Spinal cord (tissue), 10 donors: ENCODE measurements at places on chromosomes 12 and 14.

GRCh38 chr14:64824471-64824870 lies 55.2 kb downstream of the SPTB start:
- no peak overlapping the region for H3K4me3 ChIP-seq
- no peak for DNase-seq
- H3K27me3 ChIP-seq: no peaks in the 10 kb centered on the region
- no peak overlapping the region for H3K27ac ChIP-seq
- peaks cover 7% of the 10 kb centered on the region for H3K36me3 ChIP-seq

DNA sequence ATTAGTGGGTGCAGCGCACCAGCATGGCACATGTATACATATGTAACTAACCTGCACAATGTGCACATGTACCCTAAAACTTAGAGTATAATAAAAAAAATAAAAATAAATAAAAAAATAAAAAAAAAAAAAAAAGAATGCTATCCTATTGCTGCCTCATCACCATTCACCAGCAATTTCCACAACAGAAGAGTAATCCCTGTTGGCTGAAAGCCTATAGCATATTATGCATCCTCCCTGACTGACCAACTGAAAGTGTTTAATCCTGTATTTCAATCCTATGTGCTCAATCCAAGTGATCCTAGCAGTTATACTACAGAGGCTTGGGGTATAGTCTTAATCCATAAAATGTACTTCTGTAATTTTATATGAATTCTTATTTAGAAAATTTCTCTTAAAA lies 18.5 kb downstream of the DICER1 start:
- no peaks in the 10 kb centered on the region for H3K36me3 ChIP-seq
- no peak for DNase-seq
- H3K4me1 ChIP-seq: peaks cover 7% of the 10 kb centered on the region
- H3K27ac ChIP-seq: no peak overlapping the region
- H3K27me3 ChIP-seq: no peaks in the 10 kb centered on the region

DNA sequence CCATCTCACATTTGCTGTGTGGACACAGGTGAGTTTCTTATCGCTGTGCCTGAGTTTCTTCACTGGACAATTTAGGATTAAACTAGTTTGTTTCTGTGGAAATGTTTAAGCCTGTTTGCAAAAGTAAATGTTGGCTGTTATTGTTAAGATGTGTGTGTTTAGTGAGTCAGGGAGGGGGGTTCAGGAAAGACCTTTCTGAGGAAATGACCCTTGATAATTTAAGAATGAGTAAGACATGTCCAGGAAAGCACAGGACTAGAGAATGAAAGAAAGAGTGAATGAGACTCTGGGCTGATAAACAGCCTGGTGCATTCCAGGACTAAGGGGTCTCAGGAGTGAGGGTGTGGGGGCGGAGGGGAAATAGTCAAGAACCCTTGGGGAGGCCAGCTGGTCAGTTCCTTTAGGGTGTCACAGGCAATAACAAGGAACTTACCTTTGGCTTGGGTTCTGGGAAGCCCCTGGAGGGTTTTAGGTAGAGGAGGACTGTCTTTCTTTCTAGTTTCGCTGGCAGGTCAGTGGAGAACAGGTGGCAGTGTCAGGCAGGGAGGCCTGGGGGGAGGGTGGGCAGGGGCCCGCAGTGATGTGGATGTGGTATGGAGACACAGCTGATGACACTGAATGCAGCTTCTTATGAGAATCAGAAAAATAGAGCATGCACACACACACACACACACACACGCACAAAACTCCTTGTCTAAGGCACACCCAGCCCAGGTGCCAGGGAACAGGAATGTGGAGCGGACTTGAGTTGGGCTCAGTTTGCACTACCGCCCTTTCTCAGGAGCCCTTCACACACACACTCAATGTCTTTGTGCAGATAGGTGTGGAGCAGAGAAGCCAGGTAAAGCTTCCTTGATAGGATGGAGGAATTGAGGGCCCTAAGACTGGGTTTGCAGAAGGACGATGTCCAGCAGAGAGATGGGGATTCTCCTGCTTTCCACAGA lies 1005.5 kb downstream of the VRK1 start:
- no peaks in the 10 kb centered on the region for H3K27me3 ChIP-seq
- H3K36me3 ChIP-seq: no peaks in the 10 kb centered on the region
- no peak for DNase-seq
- no peak overlapping the region for H3K4me3 ChIP-seq
- H3K4me1 ChIP-seq: no peaks in the 10 kb centered on the region
- no peak overlapping the region for H3K27ac ChIP-seq

- peaks cover 75% of the 10 kb centered on the region for H3K36me3 ChIP-seq
- DNase-seq: no peak
- H3K27ac ChIP-seq: no peak overlapping the region
- no peaks in the 10 kb centered on the region for H3K27me3 ChIP-seq
- no peak overlapping the region for H3K4me3 ChIP-seq
Measured at GRCh38 chr12:130449291-130449690, 111.6 kb downstream of the PIWIL1 start.

GRCh38 chr12:97781342-97781741 lies 318.7 kb downstream of the RMST start:
- no peaks in the 10 kb centered on the region for H3K36me3 ChIP-seq
- H3K4me1 ChIP-seq: no peaks in the 10 kb centered on the region
- H3K4me3 ChIP-seq: no peak overlapping the region
- H3K27ac ChIP-seq: no peak overlapping the region

DNA sequence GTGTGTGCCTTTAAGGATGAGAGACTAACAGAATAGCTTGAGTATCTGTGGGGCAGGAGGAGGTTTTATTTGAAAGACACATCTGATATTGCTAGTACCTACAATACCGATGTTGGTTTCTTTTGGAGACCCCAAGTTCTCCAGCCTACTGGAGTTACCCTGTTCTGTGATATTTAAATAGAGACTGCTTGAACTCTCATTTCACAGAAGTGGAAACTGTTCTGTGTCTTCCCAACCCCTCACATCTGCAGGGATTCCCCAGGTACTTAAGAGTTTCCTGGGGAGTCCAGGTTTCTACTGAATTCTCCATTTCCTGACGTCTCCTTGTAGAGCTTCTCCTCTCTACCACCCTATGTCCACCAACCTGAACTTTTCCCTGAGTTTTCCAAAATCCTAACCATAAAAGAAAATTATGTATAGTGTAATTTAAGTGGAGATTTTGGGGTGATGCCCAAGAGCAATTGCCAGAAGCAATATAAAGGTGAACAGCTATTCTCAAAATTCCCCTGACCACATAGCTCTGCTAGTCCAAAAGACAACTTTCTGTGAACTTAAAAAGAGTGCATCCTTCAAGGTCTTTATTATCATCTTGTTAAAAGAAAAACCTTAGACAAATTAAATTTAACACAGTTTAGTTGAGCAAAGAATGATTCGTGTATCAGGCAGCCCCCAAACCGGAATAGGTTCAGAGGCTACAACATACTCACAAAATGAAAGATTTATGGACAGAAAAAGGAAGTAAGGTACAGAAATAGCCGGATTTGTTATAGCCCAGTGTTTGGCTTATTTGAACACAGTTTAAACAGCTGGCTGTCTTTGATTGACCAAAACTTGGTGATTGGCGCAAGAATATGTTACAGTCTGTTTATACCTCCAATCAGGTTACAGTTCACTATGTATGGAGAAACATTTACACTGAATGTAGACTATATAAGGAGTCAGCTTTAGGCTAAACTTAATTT lies 373.4 kb downstream of the NUAK1 start:
- H3K27me3 ChIP-seq: no peaks in the 10 kb centered on the region
- H3K27ac ChIP-seq: no peak overlapping the region
- no peaks in the 10 kb centered on the region for H3K4me1 ChIP-seq
- H3K4me3 ChIP-seq: no peak overlapping the region

DNA sequence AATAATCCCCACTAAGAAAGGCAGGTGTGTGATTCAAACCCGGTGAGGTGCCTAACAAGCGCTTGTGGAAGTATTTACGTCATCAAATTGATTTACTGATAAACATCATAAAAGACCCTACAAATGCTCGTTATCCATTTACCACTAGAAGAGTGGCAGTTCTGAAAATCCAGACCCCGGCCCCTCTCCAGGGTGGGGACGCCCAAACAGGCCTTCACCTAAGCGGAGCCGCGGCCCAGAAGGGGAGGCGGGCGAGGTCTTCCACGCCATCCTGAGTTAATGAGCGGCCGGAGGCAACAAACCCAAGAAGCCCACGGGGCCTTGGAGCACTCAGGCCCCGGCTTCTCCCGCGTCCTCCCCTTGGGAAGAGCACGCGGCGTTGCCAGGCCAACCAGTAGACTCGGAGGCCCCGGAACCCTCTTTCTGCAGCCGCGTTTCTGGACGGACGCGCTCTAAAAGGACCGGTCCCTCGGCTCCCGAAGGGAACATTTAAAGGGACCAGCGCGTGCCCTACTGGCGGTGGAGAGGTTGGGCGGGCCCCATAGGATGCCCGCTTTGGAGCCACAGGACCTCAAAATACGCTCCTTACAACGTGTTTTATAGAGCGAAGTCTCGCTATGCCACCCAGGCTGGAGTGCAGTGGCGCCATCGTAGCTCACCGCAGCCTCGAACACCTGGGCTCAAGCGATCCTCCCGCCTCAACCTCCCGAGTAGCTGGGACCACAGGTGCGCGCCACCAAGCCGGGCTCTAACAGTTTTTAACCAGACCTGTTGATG lies 3.5 kb downstream of the PTPN21 start:
- H3K4me1 ChIP-seq: peaks cover 21% of the 10 kb centered on the region
- no peaks in the 10 kb centered on the region for H3K27me3 ChIP-seq
- peak; percentile 96 for DNase-seq

GRCh38 chr12:97758194-97758501 lies 295.5 kb downstream of the RMST start:
- H3K4me3 ChIP-seq: no peak overlapping the region
- no peaks in the 10 kb centered on the region for H3K4me1 ChIP-seq
- no peak for DNase-seq
- no peaks in the 10 kb centered on the region for H3K27me3 ChIP-seq
- no peak overlapping the region for H3K27ac ChIP-seq

DNA sequence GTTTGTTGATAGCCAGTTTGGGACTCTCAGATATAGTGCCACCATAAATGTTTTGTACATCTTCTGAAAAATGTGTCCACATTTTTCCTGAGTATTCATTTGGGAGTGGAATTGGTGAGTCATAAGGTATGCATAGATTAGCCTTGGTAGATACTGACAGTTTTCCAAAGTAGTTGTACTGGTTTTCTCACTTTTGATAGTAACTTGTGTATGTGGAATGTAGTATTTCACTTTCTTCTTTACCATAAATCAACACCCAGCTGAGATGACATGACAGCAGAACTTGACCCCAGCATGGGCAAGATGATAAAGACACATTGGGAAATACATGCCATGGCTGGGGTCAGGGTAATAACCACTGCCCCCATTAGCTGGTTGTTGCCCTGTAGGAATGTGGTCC lies 5.4 kb downstream of the FBXW8 start:
- DNase-seq: no peak
- no peaks in the 10 kb centered on the region for H3K27me3 ChIP-seq
- H3K36me3 ChIP-seq: peaks cover 4% of the 10 kb centered on the region

DNA sequence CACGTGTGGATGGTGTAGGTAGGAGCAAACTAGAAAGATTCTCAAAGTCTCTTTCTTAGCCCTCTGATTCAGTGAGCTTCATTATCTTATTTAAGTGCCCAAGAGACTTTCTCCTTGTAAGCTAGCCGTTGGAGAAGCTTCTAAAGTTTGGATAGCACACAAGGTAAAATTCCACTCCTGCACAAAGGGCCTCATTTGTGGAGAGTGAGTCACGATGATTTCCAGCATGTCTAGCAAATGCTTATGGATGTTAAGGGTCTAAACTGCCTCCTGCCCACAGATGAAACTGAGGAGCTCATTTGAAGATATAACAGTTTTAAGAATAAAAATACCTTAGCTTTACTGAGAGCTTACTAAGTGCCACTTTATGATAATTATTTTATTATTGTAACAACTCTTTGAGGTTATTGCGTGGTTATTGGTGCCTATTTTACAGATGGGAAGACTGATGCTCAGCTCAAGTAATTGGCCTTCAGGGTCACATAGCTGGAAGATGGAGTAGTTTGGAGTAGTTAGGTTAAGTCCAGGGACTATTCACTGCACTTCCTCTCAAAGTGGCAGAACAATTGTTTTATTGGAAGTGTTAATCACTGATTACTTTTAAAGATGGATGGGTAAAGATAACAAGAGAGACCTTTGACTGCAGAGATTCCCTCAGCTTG lies 78.7 kb upstream of the HIF1A start:
- DNase-seq: no peak

DNA sequence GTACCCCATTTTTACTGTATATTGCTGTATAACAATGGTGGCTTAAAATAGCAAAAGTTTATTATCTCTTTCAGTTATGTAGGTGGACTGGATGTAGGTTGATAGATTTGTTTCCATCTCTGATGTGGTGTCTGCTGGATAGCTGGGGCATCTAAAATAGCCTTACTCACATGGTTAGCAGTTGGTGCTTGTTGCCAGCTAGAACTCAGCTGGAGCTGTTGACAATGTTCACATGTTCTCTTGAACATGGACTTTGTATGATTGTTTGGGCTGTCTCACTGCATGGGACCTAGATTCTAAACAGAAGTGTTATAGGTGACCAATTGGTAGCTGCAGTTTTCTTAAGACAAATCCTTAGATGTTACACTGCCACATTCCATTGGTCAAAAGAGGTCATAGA lies 126.9 kb downstream of the GPHN start:
- DNase-seq: no peak

DNA sequence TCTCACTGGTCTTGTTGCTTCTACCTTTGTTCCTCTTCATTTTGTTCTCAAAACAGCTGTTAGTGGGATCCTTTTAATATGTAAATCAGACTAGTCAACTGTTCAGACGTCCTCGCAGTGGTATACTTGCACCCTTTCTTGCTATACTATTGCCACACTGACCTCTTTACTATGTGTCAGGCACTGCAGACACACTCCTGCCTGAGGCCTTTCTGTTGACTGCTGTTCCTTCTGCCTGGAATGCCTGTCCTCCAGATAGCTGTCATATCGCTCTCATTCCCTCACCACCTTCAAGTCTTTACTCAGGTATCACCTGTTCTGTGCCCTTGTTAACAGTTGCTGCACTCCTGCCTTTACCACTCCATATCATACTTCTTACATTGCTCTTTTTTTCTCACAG lies 90.0 kb upstream of the TMEM263 start:
- no peaks in the 10 kb centered on the region for H3K4me1 ChIP-seq
- H3K27ac ChIP-seq: no peak overlapping the region
- no peaks in the 10 kb centered on the region for H3K27me3 ChIP-seq
- no peak overlapping the region for H3K4me3 ChIP-seq
- DNase-seq: no peak
- no peaks in the 10 kb centered on the region for H3K36me3 ChIP-seq

GRCh38 chr12:106767954-106768822 lies 6.3 kb upstream of the RIC8B start:
- H3K27ac ChIP-seq: peak overlapping the region; percentile 8
- no peaks in the 10 kb centered on the region for H3K36me3 ChIP-seq
- DNase-seq: no peak
